RKO (cell line): ENCODE measurements at places on chromosomes 12 and 14.

DNA sequence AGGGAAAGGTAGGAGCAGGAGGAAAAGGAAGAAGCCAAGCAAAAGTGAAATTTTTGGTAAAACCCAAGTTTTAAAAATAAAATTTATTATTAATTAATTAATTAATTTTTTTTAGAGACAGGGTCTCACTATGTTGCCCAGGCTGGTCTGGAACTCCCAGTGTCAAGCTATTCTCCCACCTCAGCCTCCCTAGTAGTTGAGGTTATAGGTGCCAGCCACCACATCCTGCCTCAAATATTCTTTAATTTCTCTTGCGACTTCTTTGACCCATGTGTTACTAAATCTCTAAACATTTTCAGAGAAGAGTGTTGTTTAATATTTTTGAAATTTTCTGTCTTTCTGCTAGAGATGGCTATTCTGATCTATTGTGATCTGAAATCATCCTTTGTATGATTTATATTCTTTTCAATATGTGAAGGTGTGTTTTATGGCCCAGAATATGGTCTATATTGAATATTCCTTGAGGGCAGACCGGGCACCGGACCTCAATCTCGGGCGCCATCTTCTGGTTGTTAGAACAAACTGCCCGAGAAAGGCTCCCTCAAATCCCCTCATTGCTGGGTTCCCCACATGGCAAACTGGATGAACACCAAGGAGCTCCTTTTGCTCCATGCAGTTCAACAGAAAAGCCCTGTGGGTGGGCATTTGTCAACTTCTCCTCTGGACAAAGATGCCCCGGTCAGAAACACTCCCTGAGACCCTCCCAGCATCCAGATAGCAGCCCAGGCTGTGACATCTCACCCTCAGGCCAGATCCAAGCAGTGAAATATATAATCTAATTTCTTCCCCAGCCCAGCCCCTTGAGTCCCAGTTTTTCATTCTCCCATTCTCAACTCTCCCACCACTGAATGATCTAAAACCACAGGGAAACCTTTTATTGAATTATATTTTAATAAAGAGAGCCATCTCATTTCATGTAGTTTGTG is 110.5 kb downstream of the ASCL4 start:
- peak; percentile 70 for DNase-seq

- DNase-seq: no peak
Observed at GRCh38 chr12:64672925-64673409, 62.7 kb downstream of the RASSF3 start.

GRCh38 chr12:64170024-64170423 is 52.1 kb downstream of the KICS2 start:
- DNase-seq: no peak

DNA sequence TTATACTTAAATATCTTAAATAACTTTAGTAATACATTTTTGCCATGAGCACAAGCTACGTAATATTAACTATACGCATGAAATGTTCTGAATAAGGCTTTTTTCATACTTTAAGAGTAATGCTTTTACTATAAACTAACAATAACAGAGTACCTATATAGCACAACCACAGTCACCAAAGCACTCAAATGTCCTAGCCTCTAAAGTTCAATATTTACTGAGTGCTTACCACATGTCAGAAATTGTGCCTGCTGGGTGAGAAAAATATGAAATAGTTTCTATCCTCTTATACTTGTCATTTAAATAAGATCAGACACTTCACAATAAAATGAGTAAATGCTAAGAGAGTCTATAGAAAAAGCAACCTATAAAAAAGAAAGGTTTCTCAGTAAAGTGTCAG is 83.1 kb downstream of the SH2B3 start:
- no peak for DNase-seq

- DNase-seq: no peak
Observed at GRCh38 chr14:88838015-88838414, 13.6 kb downstream of the TTC8 start.

- DNase-seq: peak; percentile 19
Observed at GRCh38 chr14:61761557-61761956, 663 bp upstream of the SNAPC1 start.

- DNase-seq: no peak
Observed at GRCh38 chr14:103905842-103906456, 22.3 kb upstream of the TDRD9 start.

DNA sequence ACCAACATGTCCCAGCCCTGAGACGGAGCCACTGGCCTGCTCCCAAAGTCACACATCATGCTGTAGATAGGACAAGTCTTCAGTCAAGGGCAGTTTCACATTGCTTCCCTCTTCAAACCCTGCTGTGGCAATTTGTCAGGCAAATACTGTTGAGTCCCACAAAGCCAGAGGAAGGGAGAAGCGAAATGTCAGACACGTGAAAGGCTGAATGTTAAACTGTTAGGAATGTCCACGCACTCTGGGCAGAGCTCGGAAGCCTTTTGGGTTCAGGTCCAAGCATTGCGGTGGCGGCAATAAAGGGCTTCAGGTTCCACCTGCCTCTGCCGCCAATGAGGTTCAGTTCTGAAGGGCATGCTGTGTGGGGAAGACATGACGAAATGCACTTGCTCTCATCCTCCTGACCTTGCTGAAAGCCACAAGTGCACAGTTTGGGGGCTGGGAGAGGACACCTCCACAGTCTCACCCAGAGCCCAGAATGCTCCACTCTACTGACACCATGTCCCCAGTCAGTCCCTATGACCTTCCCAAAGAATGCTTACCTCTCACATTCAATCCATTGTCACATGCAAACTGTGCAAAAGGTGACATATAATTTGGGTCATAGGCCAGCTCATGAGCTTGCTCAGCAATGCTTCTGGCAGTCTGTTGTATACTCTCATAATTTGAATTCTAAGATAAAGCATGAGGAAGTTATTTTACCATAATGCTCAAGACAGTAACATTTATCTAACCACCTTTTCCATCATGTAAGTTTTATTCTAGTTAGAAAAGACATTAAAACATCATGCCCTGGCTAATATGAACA is 35.7 kb downstream of the RAD9B start:
- no peak for DNase-seq
